ENCODE measurements at places on chromosomes 6 and 20.

- no peak for DNase-seq
Observed at GRCh38 chr6:97459986-97460385, 177.0 kb upstream of the MMS22L start.

- DNase-seq, result no peak
Observed at GRCh38 chr6:66896415-66896814, 1189.4 kb upstream of the EYS start.

DNA sequence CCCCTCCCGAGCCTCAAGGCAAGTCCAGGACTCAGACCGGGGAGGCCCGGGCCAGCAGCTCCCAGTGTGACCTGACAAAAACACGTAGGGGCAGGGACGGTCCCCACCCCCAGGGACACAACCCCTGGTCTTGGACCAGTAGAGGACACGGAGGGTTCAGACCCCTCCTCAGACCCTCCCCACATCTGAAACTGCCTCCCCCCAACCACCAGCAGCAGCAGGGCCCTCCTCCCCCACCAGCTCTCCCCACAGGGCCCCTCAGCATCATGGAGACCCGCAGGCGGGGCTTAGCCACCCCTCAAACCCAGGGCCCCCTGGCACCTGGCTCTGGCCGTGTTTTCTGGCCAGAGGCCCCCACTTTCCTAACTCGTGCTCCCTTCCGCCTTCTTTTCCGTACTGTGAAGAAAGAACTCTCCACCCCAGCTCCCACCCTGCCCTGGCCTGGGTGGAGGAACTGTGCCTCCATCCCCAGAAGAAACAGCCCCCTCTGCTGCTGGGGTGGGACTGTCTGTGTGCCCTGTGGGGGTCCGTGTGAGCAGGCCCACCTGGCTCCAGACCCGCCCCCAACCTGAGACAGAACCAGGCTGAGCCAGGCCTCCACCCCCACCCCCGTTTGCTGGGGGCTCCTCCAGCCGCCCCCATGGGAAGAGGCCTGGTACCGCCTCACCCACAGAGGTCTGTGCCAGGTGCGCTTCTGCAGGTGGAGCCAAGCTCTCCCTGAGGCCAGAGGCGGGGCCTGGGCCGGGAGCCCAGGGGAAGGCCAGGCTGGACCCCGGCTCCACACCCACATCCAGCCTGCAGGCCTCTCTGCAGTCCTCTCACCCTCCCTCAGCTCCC, 39.0 kb upstream of the MDFI start:
- DNase-seq, result no peak

DNA sequence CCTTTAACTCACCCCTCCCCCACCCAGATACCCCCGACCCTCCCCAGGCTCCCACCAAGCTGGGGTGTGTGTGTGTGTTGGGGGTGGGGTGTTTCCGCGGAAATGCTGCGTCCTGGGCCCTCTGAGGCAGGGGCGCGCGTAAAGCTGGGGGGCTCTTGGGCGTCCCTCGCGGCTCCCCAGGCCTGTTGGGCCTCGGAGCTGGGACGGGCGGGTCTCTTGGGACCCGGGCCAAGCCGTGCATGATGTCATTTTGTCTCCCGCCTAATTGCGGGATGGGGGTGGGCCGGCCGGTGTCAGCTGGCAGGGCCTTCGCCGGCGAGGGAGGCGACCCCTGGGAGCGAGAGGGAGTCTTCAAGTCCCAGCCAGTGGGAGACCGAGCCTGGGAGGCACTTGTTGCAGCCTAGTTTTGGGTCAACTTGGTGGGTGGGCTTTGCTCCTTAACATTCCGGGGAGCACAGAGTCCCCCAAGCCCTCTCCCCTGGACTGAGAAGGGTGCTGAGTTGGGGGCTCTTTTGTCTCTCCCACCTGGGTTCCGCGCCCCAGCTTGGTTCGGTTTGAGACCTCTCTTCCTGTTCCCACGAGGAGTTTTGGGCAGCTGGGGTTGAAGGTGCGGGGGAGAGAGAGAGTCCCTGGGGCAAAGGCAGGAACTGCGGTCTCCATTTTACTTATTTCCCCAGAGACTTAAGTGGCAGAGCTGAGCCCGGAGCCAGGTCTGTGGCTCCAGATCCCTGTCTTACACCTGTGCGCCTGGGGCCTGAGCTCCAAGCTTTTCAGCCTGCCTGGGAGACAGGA, 623 bp downstream of the MYBL2 start:
- DNase-seq, result peak; percentile 37

DNA sequence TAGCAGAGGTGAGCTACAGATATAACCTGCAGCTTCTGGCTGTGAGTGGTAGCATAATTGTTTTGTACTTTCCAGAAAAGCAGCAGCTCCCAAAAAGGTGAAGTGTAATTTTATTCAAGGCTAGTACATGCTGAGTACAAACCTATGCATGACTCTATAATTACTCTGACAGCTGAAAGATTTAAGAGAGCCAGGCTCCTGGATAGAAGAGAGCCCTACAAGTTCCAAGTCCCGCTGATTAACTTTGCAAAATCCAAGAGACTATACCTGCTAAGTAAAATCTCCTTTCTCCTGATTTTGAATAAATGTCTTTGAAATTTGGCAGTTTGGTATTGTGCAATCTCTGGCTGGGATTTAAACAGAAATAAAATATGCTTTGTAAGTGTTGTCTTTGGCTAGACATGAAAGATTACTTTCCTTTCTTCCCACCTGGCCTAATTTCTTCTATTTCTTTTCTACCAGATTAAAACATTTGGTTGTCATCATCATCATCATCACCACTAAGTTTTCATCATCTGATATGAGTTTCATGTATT, 79.5 kb downstream of the CTNNBL1 start:
- DNase-seq, result no peak

DNA sequence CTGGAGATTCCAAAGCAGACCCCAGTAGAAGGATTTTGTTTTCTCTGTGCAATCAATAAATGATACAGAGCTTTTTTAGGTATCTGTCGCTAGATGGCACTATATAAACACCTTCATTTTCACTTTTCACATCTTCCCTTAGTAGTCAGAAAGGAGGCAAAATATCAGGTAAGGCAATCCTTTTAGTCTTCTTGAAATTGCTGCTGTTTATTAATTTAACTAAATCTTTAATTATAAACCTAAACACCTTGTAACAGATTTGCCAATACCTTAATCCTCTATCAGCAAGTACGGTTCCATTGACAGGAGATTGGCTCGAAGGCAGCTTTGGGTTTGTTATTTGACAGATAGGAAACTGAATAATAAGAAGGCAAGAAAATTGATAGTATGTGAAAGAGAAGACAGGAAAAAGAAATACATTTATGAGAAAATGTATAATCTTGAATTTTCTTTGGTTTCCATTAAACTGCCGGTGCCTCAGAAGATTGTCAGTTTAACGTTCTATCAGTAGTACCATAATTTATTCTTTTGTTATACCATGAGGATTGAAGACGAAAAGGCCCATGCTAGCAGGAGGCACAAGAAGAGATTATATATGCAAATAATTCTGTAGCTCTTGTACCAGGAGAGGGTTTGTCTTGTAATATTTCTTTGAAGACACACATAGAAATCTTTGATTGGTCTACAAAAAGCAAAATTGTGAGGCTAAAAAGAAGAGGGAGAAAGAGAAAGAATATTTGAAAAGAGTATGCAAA, 23.5 kb upstream of the IBTK start:
- DNase-seq, result no peak

- no peak for DNase-seq
Observed at GRCh38 chr20:25491446-25492038, 84.1 kb downstream of the GINS1 start.

DNA sequence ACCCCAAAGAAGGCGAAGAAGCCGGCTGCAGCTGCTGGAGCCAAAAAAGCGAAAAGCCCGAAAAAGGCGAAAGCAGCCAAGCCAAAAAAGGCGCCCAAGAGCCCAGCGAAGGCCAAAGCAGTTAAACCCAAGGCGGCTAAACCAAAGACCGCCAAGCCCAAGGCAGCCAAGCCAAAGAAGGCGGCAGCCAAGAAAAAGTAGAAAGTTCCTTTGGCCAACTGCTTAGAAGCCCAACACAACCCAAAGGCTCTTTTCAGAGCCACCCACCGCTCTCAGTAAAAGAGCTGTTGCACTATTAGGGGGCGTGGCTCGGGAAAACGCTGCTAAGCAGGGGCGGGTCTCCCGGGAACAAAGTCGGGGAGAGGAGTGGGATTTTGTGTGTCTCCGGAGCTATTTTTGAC, 69.6 kb downstream of the HFE start:
- no peak for DNase-seq

GRCh38 chr6:47057830-47058540, 15.9 kb upstream of the ADGRF1 start:
- DNase-seq, result no peak
